ENCODE measurements at places on chromosomes 3 and 15. TPM values are rescaled to one million over a fixed set of nuclear protein-coding genes. Genes with fewer than 3 reads are reported as not detected.

Gene SEMA6D
- total RNA-seq, result not detected

Gene ASB14
- total RNA-seq, result not detected

DNA sequence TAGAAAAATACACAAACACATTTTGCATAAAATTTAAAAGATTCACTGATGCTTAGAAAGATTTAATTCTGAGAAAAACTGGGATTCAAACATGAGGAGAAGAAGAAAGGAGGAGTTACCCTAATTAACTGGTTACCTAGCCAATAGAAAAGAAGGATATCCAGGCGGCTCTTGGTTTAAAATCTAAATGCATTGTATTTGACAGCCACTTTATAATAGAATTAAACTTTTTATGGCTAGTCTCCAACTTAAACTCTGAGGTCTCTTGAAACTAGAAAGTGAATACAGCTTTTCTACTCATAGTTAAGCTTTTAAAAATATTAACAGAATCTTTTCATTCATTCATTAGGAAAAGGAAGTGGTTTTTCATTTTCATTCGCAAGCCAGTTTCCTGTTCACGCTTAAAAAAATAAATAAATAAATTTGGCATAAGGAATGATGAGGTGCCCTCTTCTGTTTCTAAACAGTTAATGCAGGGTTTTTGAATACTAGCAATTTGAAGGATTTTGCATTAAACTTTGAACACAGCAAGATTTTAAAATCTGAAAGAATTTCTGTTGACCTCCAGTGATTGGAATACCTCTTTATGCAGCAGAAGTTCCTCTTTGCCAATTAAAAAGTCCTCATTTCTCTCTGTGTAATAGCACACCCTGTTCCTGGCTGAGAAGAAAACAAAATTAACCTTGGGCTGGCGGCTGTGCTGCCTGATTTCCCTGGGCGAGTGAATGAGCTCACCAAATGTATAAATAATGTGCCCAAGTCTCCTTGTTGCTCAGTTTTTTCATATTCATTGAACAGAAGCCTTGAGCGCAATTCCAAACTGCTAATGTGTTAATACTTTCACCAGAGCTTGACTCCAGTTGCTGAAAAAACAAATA is 105.1 kb downstream of the ZMAT3 start:
- H3K27me3 ChIP-seq, result no peaks in the 10 kb centered on the region
- H3K4me3 ChIP-seq, result peak overlapping the region; percentile 2
- H3K27ac ChIP-seq, result peak overlapping the region; percentile 79
- H3K36me3 ChIP-seq, result no peaks in the 10 kb centered on the region
- peaks cover 36% of the 10 kb centered on the region for H3K4me1 ChIP-seq
- DNase-seq, result peak; percentile 35

GRCh38 chr3:37126856-37127255 is 47.5 kb downstream of the LRRFIP2 start:
- H3K36me3 ChIP-seq, result no peaks in the 10 kb centered on the region
- no peaks in the 10 kb centered on the region for H3K27me3 ChIP-seq
- no peak for DNase-seq
- H3K27ac ChIP-seq, result no peak overlapping the region

GRCh38 chr3:51712963-51713362 is 6.1 kb downstream of the GRM2 start:
- no peaks in the 10 kb centered on the region for H3K4me1 ChIP-seq
- no peak overlapping the region for H3K4me3 ChIP-seq
- no peaks in the 10 kb centered on the region for H3K27me3 ChIP-seq

DNA sequence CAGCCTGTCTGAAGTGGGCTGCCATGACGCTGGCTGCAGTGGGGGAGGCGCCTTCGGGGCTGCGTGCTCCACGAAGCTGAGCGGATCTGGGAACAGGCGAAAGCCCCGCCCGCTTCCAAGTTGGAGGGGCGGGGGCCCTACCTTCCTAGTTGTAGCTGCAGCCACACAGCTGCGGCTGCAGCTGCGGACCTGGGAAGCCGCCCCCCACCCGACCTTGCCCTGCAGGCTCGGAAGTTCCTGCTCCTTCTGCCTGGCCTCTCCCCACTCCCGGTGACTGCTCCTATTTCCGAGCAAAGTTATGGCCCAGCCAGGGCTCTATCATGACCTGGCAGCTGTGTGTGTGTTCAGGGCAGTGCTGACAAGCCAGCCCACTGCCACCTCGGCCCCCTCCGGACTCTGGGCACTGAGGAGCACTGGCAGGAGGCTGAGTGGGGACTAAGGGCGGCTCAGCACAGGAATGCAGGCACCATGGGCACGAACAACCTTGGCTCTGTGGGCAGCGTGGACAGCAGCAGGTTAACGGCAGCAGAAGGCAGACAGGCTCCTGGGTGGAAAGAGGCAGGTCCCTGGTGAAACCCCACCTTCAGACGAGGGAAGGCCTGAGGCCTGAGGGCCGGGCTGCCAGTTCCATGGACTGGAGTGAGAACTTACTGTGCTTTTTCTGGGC is 352.4 kb upstream of the TMCO5A start:
- no peak overlapping the region for H3K27ac ChIP-seq
- H3K4me1 ChIP-seq, result no peaks in the 10 kb centered on the region
- no peak overlapping the region for H3K4me3 ChIP-seq
- no peak for DNase-seq
- no peaks in the 10 kb centered on the region for H3K36me3 ChIP-seq
